Activated CD4-positive, alpha-beta memory T cell treated with anti-CD3 and anti-CD28 coated beads for 36 hours (primary cell): ENCODE measurements at places on chromosomes 13 and 19. TPM values are rescaled to one million over a fixed set of nuclear protein-coding genes. Genes with fewer than 3 reads are reported as not detected.

The FXYD7 gene
- total RNA-seq = 0.77 TPM

The SIGLEC7 gene
- total RNA-seq = not detected

The LAIR1 gene
- total RNA-seq = 4.9 TPM

The SLITRK1 gene
- total RNA-seq = not detected

The KLK3 gene
- not detected for total RNA-seq

The CBLC gene
- not detected for total RNA-seq

The COX7A1 gene
- not detected for total RNA-seq

The PCDH8 gene
- not detected for total RNA-seq

The SPRED3 gene
- total RNA-seq = 6.0 TPM

The CRX gene
- total RNA-seq = not detected

The MBD3L2 gene
- total RNA-seq = not detected

The LILRA6 gene
- not detected for total RNA-seq

The IGSF23 gene
- not detected for total RNA-seq

GRCh38 chr13:110957181-110957884 lies 42.5 kb upstream of the ANKRD10 start:
- no peak for DNase-seq

DNA sequence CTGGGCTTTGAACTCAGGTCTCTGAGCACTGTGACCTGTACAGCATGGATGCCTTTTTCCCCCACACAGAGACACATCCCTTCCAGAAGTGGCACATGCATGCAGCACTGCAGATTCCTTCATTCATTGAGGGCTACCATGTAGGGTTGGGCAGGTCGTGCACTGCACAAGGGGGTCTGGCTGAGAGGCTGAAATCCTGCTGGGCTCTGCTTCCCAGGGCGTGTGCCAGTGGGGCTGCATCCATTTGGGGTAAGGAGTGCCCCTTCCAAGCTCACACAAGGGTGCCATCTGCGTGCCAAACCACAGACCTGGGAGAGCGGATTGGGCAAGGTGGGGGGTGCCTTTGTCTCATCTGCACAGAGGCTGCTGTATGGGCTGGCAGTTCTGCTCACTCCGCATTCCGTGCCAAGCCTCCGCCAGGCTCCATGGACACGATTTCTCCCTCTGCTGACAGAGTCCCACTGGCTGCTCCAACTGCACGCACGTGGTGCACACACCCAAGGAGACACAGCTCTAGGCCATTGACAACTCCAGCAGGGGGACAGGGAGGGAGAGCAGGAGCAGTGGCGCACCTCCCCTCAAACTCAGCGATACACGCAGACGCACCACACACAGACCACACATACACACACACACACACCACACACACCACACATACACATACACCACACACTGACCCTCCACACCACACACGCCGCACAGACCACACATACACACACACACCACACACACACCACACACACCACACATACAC lies 4.5 kb upstream of the SHISA7 start:
- no peak for DNase-seq

GRCh38 chr19:40599331-40599901 lies 1.8 kb upstream of the LTBP4 start:
- peak; percentile 43 for DNase-seq

DNA sequence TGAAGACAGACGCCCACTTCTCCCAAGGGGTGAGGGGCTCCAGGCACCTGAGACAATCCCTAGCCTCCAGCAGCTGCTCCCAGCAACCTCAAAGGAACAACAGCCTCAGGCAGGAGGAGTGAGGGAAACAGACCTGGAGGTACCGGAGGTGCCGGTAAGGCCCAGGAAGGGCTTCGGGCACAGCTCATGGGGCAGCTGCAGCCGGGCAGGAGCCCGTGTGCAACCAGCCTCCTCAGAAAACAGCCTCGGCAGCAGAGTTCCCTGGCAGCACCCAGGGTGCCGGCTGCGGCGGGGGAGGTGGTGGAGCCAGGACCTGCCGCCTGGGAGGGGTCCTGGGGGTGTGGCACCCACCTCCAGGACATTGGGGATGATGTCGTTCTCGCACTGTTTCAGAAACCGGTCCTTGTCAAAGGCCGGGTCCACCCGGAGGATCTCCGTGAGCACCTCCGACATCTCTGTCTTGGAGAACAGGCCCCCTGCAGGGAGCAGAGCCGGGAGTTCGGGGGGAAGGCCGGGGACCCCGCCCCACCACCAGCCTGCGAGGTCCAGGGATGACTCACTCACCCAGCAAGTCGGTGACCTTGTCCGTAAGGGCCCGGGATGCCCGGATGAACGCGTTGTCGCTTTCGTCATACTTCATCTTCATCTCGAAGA lies 6.5 kb upstream of the CTXN1 start:
- no peak for DNase-seq

DNA sequence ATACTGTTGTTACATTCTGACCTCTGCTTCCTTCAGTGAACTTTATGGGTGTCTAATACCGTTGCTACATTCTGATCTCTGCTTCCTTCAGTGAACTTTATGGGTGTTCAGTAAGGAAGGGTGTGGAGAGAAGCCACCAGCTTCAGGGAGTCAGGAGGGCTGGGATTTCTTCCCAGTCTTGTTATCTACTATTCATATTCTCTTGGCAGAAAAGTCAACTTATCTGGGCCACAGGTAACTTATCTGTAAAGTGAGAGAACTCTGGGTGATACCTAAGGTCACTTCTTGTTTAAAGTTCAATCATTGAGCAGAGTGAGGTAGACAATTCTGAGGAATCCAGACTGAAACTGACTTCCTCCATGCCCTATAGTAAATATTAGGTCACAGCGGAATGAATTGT lies 71.2 kb upstream of the STK24 start:
- DNase-seq = no peak

DNA sequence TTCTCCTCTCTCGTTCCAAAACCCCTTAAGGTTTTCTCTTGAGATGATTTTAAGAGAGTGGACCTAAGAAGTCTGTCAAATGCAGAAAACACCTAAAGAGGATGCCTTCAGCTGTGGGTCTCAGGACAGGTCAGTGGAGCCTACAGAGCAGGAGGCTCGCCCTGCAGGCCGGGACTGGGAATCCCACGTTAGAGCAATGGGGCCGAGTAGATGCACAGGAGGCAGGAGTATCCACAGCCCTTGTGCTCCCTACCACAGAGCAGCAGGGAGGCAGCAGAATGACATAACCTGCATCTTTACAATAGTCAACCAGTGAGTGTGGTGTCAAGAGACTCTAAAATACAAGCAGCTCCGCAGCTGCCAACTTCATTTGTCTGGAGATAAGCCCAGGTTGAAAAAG lies 229.4 kb downstream of the MTUS2 start:
- no peak for DNase-seq

GRCh38 chr13:50594276-50595051 lies 249.0 kb downstream of the DLEU7 start:
- DNase-seq = peak; percentile 57

DNA sequence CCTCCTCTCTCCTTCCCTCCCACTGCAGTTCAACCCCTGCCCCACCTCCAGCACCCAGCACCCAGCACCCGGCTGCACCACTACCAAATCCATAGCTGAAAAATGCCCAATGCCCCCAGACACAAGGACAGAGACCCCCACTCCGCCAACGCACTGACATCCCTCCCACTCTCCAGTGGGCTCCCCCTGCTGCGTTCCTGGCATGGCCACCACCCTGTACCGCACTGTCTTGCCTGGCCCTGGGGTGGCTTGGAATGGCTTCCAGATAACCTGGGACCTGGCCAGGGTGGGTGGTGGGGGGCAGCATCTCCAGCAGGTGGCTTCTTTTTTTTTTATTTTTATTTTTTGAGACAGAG lies 5.8 kb upstream of the MKNK2 start:
- DNase-seq = no peak

- no peak for DNase-seq
These were observed 26.0 kb downstream of the GPALPP1 start for GRCh38 chr13:45015300-45015699.

DNA sequence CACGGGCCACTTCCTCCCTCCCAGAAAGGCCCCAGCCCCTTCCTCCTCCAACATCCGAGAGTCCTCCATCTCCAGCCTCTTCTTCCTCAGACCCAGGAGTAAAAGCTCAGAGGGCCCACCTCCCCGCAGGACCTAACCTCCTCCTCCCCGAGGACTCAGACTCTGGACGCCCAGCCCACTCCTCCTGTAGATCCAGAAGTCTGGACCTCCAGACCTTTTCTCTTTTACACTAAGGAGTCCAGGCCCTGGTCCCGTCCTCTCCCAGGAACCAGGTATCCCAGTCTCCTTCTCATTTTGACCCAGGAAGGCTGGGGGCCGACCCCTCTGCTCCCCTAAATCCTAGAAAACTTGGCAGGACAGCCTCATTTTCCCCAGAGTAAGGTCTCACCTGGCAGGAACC lies 1.9 kb upstream of the KLK8 start:
- DNase-seq = no peak

- DNase-seq = no peak
These were observed 216.1 kb downstream of the SLITRK1 start for GRCh38 chr13:83666141-83666540.

DNA sequence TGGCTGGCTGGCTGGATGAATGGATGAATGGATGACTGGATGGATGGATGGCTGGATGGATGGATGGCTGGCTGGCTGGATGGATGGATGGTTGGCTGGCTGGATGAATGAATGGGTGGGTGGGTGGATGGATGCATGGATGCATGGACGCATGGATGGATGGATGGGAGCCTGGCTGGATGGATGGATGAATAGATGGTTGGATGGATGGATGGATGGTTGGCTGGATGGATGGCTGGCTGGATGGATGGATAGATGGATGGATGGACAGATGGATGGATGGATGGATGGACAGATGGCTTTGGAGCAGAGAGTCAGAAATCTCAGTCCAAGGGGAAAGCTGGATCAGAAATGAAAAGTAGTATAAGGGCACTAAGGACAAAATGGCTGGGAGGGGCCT lies 106.4 kb upstream of the SERP2 start:
- no peak for DNase-seq

- no peak for DNase-seq
These were observed 40.6 kb upstream of the KLF12 start for GRCh38 chr13:74174810-74175209.

- DNase-seq = no peak
These were observed 133.9 kb upstream of the TMTC4 start for GRCh38 chr13:100808330-100809128.

DNA sequence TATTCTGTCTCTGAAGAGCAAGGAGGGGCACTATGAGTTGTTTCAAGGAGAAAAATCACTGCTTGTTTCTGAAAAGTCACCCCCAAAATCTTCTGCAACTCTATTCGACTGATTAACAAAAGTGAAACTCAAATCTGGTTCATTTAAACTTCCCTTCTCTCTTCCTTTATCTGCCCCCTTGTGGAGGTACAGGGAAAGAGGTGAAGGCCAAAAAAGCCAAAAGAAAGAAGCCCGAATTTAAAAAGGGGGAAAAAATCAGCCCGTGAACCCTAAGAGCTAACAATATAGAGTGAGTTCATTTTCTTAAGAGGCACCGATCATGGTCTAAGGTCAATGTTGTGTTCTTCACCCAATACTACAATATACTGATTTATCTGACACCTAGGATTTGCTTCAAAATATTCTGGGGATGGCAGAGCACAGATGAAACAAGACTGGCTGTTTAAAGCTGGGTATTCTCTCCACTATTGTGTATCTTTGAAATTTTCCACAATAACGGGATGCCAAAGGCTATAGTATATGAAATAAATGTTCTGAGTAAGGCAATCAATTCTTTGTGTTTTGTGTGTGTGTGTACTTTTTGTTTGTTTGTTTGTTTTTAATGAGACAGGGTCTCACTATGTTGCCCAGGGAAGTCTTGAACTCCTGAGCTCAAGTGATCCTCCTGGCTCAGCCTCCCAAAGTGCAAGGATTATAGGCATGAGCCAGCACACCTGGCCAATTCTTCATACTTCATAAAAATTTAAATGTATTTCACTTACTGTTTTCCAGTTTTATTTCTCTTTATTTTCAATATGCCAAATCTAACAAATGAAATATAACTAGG lies 55.0 kb upstream of the EEF1AKMT1 start:
- peak; percentile 13 for DNase-seq

DNA sequence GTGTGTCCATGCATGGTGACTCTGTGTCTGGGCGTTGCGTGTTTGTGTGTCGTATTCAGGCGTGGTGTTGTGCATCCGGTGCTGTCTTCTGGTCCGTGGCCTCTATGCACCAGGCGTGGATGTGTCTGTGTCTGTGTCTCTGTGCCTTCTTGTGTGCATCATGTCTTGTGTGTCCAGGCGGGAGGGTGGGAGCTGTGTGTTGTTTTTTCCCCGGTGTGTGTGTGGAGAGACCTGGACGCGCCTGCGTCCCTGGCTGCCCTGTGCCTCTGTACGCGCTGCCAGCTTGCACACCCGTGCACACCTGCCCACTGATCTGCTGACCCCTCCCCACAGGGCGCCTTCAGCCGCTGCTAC lies 1.1 kb downstream of the PLK5 start:
- DNase-seq = no peak

GRCh38 chr19:54662730-54663129 lies at the start of gene LILRB4:
Gene LILRB4, plus strand, starts transcription at chr19:54662985. Its CDS starts 49 bp downstream, at chr19:54663034.
- no peak for DNase-seq

DNA sequence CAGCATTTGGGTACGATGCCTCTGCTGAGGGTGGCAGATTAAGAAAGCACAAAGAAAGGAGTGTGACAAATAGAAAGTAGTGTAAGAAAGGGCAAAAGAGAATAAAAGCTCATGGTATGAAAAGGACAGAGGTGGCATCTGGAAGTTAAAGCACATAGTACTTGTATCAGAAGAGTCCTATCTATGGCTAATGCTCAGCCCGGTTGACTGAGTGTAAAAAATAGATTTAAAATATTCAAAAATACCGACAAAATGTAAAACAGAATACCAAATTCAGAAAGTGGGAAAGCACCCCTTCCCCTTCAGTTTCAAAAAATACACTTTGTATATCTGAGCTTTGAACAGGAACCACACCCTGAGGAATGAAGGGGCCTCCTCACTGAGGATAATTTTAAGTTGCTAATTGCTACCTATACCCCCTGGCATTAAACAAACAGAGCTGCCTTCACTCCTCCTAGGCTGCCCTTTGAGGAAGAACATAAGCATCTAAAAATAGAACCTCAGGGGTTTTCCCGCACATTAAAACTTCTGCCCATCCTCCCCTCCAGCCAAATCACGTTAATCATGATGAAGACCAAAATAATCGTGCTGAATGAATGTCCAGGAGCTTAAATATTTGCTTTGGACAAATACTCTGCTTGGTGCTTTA lies 43.3 kb downstream of the DLEU7 start:
- no peak for DNase-seq
